HT1080 (cell line): ENCODE measurements at places on chromosomes 3 and 15. TPM values are rescaled to one million over a fixed set of nuclear protein-coding genes. Genes with fewer than 3 reads are reported as not detected.

GRCh38 chr3:69770976-69771634 lies 31.8 kb downstream of the MITF start:
- DNase-seq: peak; percentile 64

DNA sequence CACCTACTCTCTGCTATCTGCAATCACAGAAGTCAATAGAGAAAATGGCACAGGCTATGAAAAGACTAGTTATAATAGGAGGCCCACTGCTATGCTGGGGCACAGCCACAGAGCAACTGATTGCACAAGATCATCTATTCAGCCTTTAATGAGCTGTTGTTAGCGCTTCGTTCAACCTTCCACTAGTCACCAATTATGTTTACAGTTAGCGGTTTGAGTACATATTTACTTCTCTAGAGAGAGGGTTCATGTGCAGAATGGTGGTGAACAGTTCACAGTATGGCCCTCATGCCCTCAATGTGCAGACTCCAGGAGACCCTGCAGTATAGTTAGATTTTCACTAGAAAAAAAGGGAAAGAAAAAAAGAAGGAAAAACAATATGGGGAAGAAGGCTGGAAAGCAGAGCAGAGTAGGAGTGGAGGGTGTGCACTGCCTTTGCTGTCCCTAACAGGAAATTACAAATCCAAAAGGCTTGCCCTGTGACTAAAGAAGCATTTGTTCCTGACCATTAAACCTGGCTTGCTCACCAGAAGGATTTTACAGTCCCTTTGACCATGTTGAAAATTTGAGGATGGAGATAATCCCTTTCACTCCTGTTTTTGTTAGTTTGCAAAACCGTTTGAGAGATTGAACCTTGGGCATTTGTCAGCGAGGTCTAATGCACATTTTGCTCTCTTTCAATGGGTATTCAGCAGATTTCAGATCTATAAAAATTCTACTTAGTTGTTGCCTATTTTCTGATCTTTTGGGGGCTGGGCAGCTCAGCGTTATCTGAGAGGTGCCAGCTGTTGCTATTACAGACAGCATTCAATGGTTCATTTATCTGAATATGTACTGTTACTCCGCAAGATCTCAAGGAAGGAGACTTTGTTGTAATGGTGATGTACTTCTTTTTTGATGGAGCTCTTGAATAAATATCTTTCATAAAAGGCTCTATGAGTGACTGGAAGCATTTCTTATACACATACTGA lies 296.1 kb downstream of the LSAMP start:
- peak; percentile 73 for DNase-seq

VGLL3 gene
- total RNA-seq: 0.87 and 0.88 TPM in 2 replicates

SLC22A14 gene
- total RNA-seq: not detected in 2 replicates

CCR9 gene
- total RNA-seq: not detected in 2 replicates
